SK-N-SH (cell line): ENCODE measurements at places on chromosomes 2 and 18.
A peak's percentile ranks its signal among the peaks of the same experiment; 100 is the strongest.

- no peak for DNase-seq
These were observed 276.8 kb downstream of the RIT2 start for GRCh38 chr18:42838546-42839145.

DNA sequence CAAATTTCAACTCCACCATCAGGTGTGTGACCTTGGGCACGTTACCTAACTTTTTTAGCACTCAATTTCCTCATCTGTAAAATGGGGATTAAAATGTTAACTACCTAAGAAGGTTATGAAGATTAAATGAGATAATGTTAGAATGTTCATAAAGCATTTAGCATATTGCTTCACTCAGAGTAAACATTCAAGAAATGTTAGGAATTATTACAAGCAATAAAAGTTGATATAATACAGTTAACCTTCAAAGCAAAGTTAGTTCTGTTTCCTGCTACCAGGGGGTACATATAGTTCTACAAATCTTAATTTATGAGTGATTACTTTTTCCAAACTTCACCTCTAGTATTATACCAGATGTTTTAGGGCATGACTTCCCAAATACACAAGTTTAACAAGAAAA lies 254.2 kb downstream of the PDE11A start:
- DNase-seq: no peak

DNA sequence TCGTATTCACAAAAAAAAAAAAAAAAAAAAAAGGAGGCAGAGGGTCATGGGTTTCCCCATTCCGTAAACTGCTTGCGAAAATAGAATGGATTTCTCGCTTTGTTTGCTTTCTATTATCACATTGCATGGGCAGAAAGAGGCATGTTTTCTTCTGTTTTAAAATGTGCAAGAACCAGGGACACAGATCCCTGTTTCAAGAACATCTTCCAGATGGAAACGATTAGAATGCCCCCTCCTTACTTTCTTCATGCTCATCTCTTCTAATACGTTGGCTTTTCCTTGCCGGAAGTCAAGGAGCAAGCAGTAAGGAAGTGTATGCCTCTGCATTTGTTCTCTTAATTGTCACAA lies 51.0 kb upstream of the ZNF516 start:
- DNase-seq: no peak

GRCh38 chr2:80454628-80455027 lies 150.1 kb upstream of the LRRTM1 start:
- DNase-seq: peak; percentile 54

DNA sequence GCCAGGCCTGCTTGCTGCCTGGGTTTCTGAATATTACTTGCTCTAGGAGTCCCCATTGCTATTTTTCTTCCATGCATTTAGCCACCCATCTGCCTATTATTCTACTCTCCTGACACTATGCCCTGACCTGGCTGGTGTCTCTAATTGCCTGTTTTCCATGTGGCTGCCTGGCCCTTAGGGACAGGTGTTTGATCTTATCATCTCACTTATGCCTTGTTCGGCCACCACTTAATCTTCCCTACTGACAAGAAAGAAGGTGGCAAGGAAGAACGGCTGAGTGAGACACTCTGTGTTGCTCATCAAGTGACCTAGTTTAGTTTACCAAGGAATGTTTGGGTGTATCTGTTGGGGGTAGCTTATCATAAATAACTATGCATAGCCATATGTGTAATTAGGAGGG lies 50.4 kb upstream of the RAPH1 start:
- DNase-seq: peak; percentile 14

- no peak for DNase-seq
These were observed 33.0 kb upstream of the METTL21A start for GRCh38 chr2:207658156-207658555.

DNA sequence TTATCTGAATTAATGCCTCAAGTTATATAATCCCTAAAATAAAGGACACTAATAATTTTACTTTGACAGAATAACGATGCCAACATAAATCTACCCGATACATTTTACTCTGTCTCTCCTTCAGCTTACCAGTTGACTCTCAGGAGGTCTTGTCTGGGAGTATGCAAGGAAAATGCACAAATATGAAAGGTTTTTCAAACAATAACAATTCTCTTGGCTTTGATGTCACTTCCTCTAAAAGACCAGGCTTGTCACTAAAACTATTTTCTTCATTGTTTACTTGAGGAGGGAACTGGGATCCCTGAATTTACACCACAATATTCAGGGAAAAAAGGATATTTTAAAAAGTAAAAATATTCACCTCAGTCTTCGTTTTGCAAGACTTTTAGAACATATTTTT lies 97.2 kb downstream of the SOS1 start:
- no peak for DNase-seq
